NCI-H1048 (cell line): ENCODE measurements at places on chromosomes 7 and 10.
A peak's percentile ranks its signal among the peaks of the same experiment; 100 is the strongest.

DNA sequence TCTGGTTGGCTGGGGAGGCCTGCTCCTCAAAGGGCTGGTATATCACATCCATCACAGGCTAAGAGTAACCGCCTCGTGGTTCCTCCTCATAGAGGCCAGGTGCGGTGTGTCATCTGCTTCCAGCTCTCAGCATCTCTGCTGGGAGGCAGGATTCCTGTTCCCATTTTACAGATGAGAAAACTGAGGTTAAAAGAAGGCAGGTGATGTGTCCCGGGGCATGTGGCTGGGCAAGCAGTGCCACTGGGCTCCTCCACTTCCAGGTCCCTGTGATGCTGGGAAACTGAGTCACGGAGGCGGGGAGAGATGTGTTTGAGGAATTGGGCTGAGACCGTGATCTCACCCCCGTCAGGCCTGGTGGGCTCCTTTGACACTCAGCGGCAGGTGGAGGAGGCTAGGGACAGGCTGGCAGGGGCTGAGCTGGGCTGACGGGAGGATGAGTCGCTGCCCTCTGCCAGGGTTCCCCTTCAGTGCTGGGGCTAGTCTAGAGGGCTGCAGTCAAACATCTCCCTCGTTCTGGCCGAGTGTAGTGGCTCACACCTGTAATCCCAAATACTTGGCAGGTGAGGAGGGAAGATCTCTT is 9.4 kb downstream of the ARPC1B start:
- DNase-seq = no peak

DNA sequence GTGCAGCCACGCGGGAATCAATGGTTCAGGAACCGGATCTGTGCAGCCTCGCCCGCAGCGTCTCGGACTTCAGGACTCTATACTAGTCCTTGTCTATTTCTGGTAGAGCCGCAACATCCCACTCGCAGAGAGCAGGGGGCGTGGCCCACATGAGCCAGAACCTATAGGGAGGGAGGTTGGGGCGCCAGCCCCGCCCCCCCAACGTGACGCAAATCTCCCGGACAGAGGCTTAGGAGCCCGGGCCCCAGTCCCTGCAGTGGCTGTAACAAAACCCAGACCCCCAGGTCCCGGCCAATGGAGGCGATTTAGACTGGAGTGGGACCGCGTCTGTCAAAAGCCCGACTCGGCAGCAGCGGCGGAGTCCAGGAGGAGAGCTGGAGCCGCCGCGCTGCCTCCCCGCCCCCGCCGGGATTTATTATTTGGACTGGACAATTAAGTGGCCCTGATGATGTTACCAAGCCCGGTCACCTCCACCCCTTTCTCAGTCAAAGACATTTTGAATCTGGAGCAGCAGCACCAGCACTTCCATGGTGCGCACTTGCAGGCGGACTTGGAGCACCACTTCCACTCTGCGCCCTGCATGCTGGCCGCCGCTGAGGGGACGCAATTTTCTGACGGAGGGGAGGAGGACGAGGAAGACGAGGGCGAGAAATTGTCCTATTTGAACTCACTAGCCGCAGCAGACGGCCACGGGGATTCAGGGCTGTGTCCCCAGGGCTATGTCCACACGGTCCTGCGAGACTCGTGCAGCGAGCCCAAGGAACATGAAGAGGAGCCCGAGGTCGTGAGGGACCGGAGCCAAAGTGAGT is at the start of gene NKX2-3:
Gene NKX2-3, plus strand, starts transcription at position 256 of the 809 bp plus-strand sequence. Its CDS starts 190 bp downstream, at position 446.
- peak; percentile 51 for DNase-seq

DNA sequence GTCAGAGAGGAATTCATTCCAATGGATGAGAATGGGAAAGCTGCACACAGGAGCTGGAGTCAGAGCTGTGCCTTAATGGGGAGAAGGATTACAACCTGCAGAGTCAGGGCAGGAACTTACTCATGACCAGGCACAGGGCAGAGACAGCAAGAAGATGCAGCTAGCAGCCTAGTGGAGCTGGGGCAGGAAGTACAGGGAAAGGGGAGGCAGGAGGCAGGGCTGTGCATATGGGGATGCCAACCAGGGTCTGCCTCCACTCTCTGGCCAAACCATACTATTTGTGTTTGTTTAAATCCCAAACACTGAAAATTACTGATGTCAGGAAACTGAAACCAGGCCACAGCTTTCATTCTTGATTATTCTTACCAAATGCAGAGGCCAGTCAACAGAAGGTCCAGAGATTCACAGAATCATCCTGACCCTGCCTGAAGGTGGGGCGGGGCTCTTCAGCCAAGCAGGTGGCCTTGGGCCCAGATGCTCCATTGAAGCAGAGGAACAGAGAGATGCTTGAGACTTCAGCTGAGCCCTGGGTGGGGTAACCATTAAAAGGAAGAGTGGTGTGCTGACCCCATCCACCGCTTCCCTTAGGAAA is 461.9 kb downstream of the KCNMA1 start:
- no peak for DNase-seq

DNA sequence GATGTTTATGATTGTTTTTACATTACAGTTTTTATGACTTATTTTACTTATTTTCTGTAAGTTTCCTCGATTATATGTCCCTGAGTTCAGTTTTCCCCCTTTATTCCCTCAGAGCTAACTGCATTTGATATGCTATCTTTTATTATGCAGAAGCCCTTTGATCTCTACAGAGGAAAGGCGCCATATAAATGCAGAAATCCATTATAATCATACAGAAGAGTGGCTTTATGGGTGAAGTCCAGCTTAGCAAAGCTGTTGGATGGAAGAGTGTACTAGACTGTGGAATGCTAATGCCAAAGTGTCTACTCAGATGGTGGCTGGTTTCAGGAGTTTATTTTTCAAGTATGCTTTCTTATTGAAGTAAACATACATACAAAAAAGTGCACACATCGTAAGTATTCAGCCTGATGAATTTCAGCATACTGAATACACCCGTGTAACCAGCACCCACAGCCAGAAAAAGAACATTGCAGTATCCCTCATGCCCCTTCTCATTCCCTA is 258.4 kb upstream of the BMPER start:
- DNase-seq = no peak

DNA sequence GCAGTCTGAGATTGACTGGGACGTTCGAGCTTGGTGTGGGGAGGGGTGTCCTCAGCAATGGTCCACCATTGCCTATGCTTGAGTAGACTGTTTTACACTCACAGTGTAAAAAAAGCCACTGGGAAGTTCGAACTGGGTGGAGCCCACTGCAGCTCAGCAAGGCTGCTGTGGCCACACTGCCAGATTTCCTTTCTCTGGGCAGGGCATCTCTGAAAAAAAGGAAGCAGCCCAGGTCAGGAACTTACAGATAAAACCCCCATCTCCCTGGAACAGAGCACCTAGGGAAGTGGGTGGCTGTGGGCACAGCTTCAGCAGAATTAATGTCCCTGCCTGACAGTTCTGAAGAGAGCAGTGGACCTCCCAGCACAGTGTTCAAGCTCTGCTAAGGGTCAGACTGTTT is 80.3 kb downstream of the BICC1 start:
- DNase-seq = no peak

DNA sequence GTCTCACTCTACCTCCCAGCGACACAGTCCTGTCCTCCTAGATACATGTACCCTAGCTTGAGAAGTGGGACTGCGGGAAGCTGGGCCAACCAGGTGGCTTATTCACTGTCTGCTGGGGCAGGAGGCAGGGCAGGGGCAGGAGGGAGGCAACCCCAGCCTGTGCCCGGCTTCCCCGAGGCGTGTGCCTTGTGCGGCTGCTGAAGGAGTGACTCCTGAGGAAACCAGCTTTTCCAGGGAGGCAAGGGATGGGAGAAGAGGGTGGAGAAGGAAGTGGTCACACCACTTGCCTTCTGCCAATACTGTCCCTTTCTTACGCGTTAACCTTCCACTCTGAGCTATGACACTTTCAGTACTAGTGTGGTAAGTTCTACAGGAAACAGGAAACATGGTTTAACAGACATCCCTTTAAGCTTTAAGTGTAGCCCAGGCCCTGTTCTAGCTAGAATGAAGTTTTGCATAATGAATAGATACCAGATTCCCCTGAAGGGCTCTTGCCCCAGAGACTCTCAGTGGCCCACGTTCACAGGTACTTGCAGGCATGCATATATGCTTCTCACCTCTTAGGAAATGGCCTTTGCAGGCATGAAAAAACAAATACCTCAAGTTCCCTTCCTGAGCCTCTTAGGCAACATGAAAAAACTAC is 40.6 kb downstream of the SYPL1 start:
- DNase-seq = peak; percentile 56

DNA sequence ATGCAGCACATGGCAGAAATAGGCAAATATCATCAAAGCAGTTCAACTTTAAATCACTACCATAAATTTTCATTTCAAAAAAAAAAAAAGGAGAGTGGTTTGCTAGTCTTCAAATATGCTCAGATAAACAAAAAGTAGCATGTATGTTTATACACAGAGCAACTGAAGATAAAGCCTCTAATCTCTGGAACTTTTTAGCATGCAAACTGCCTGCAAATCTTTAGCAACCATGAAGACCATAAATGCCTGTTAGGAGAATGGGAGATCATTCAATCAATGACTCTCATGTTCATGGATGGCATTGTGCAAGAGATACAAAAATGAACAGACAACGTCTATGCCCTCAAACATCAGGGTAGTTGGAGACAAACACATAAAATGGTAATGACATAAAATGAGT is 57.3 kb downstream of the ORC5 start:
- no peak for DNase-seq

- no peak for DNase-seq
Observed at GRCh38 chr7:82029236-82029913, 259.5 kb upstream of the HGF start.

DNA sequence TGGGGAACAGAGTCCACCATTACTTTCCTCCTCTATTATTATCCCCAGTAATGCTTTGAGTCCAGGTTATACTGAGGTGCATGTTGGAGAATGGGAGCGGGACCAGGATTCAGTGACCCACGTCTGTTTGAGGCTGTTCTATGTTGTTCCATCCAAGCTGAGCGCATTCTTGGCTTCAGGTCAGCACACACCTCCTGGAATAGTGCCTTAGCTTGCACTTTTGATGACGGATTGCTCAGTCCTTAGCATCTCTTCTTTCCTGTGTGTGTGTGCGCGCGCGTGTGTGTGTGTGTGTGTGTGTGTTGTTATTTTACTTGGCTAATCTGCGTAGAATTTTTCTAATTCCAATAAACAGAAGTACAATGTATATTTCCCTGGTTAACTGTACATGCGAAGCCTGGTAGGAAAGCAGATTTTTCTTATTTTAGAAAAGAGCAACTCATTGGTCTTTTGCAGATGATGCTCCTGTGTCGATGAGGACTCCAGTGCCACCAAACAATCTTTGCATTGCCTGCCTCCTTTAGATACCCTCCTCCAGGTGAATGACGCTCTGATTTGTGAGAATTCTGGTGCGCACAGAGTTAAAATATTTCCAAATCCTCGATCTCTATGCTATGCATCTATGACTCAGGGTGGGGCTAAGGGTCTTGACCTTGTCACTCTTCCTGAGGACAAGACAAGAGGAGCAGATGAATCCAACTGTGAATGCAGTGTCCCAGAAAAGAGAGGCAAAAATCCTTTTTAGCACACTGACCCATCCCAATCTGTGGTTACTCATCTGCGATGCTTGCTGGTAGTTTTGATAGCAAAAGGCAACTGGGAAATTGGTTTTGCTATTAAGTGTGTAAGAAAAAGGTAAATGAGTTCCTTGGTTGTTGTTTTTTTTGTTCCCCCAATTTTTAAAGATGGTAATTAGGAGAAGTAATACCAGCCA is 13.3 kb upstream of the CELF2 start:
- DNase-seq = no peak

DNA sequence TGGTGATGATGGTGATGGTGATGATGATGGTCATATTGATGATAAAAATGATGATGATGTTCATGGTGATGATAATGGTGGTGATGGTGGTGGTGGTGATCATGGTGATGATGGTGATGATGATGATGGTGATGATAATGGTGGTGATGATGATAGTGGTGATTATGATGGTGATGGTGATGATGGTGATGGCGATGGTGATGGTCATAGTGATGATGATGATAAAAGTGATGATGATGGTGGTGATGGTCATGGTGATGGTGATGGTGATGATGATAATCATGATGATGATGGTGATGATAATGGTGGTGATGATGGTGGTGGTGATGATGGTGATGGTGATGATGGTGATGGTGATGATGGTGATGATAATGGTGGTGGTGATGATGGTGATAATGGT is 478.7 kb downstream of the TYW1 start:
- no peak for DNase-seq

GRCh38 chr10:59463909-59464308 is 101.6 kb upstream of the FAM13C start:
- DNase-seq = no peak

- no peak for DNase-seq
Observed at GRCh38 chr7:45971171-45971570, 50.1 kb upstream of the IGFBP3 start.

GRCh38 chr10:86108696-86109095 is 257.9 kb downstream of the GRID1 start:
- no peak for DNase-seq

DNA sequence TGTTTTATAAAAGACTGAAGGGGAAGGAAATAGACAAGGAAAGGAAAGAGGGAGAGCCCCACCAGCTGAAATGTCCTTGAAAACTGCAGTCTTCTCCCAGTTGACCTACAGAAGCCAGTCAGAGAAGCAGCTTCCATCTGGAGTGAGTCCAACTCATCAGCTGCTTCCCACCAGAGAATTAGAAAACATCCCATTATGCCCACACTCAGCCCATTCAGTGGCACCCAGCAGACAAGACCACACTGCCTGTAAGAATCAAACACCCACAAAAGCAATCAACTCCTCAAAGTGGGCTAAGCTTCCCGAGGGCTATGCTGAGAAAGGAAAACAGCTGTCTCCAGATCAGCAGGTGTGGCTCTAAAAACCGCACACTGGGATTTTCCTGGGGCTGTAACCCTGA is 29.6 kb upstream of the TMEM213 start:
- DNase-seq = no peak

DNA sequence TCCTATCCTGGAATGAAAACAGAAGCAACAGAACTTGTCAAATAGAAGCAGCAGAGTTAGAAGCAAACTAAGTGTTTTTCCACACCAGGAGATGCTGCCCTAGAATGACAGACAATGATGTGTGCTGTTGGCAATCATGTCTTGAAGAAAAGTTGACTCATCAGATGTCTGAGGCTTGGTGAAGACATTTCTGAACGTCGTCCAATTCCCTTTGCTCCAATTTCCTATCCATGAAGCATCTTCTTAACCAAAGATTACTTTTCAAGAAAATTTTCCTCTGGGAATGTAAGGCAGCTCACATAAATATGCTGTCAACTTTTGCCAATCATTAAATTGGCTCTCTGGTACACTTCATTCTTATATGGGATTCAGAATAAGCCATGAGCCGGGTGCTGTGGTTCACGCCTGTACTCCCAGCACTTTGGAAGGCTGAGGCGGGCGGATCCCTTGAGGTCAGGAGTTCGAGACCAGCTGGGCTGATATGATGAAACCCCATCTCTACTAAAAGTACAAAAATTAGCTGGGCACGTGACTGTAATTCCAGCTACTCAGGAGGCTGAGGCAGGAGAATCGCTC is 34.6 kb downstream of the MALSU1 start:
- no peak for DNase-seq

DNA sequence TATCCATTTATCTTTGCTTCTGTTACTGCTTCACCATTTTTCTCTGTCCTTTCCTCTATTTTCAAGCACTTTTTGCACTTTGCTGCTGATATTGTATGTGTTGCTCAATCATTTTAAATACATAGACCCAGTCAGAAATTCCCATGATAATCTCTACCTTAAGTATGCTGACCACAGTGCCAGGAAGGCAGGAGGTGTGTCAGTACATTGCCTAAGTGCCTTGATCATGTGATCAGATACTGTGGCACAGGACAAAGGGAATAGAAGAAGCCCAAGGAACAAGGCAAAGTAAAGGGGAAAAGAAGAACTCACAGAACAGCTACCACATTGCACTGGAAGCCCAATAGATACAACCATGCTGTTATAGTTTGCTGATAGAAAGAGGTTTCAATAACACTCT is 53.7 kb upstream of the CD36 start:
- no peak for DNase-seq

GRCh38 chr10:121132273-121132672 is 281.1 kb downstream of the WDR11 start:
- no peak for DNase-seq
